ENCODE measurements at places on chromosomes 6 and 20.

- no peak for DNase-seq
These were observed 26.1 kb downstream of the PXDC1 start for GRCh38 chr6:3725145-3726047.

- DNase-seq: no peak
These were observed 9.3 kb downstream of the NUDT3 start for GRCh38 chr6:34383161-34383631.

DNA sequence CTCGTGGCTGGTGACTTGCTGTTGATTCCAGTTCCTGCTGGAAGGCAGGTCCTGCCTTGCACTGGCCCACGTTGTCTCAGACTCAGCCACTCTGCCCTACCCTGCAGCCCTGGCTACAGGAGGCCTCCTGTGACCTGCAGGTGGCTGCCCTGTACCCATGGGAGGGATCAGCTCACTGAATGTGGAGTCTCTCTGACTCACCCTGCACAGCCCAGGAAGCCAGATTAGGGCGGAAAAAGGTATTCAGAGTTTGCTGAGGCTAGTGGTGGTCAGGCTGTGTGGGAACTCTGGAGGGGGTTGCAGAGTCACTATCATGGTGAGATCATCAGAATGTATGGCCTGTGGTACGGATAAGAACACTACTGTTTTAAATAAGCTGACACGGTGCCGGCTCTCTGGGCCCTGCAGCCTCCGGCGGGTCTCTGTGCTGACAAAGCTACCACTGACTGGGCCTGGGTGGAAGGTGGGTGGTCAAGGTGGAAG lies 24.7 kb upstream of the PYGB start:
- no peak for DNase-seq

DNA sequence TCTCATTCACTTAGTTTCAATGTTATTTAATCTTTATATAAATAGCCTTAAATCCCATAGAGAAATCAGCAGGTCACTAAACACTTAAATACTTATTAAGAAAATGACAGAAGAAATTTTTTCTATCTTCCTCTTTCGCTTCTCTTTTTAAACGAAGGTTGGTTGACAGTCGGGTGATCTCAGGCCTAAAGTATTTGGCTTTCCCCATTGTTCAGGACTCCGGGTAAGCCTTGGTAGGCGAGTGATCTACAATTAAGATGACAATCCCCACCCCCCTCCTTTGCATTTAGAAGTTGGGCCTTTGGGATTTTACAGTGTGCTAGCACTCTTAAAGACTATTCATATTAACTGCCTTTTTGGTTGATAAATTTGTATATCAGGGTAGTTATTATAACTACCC lies 19.7 kb upstream of the UTRN start:
- DNase-seq: no peak
